SK-N-SH (cell line): ENCODE measurements at places on chromosomes 4 and X.

GRCh38 chr4:98626350-98626749 is 32.1 kb downstream of the TSPAN5 start:
- DNase-seq, result no peak

GRCh38 chr4:42401171-42401570 is 3.9 kb downstream of the SHISA3 start:
- no peak for DNase-seq

GRCh38 chrX:150150076-150150779 is 211.9 kb upstream of the EOLA2 start:
- DNase-seq, result no peak

DNA sequence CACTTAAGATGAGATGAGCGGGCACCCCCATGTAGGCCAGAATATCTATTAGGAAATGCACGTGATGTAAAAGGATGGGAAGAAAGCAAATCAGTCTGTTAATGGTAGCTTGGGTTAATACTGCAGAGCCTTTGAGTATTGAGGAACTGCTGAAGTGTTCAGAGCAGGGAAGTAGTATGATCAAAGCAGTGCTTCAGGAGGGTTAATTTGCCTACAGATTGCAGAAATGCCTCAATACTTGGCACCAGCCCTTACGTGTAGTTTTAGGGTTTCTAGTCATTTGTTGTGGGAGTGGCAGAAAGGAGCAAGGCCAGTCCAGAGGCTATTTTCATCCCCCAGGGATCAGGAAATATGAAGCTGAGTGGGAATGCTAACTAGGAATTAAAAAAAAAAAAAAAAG is 19.7 kb downstream of the ZFX start:
- no peak for DNase-seq

DNA sequence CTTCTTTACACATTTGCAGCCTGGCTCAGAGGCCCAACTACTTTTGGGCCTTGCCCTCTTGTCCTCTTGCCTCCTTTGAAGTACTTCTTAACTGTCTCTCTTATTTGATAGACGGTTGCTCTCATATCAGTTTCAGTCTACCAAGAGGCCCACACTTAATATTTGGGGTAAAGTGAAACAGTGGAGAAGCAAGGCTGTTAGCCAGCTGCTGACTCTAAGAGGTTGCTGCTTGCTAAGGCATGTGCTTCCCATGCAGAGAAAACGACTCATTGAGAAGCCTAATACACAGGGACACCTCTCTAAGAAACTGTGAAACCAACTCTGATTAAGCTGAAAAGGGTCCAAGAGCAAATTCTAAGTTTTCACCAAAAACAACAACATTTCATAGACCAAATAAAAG is 94.6 kb downstream of the PPP3CA start:
- no peak for DNase-seq

GRCh38 chrX:21757960-21758359 is at the start of gene SMPX:
Gene SMPX (minus strand): TSS chrX:21758116. CDS start chrX:21754290, 3,826 bp downstream.
- DNase-seq, result no peak
